ENCODE measurements at places on chromosomes 1 and 21. TPM values are rescaled to one million over a fixed set of nuclear protein-coding genes. Genes with fewer than 3 reads are reported as not detected.

TESK2 gene
- total RNA-seq, result 2.3 TPM

PARS2 gene
- total RNA-seq, result 6.3 TPM

GCSAML gene
- total RNA-seq, result 0.12 TPM

FCGR1A gene
- total RNA-seq, result not detected

CFAP74 gene
- total RNA-seq, result 0.10 TPM

SNX27 gene
- total RNA-seq, result 15.4 TPM

TAL1 gene
- total RNA-seq, result not detected

MROH9 gene
- total RNA-seq, result not detected

DMBX1 gene
- not detected for total RNA-seq

ERG gene
- not detected for total RNA-seq

CRYBG2 gene
- total RNA-seq, result not detected

PTPRC gene
- 0.98 TPM for total RNA-seq

KRTAP13-2 gene
- not detected for total RNA-seq

RAB42 gene
- total RNA-seq, result 1.9 TPM

PCBP3 gene
- 8.4 TPM for total RNA-seq

DCDC2B gene
- not detected for total RNA-seq

GRCh38 chr1:173280899-173281660 is 73.9 kb upstream of the TNFSF4 start:
- DNase-seq, result no peak

DNA sequence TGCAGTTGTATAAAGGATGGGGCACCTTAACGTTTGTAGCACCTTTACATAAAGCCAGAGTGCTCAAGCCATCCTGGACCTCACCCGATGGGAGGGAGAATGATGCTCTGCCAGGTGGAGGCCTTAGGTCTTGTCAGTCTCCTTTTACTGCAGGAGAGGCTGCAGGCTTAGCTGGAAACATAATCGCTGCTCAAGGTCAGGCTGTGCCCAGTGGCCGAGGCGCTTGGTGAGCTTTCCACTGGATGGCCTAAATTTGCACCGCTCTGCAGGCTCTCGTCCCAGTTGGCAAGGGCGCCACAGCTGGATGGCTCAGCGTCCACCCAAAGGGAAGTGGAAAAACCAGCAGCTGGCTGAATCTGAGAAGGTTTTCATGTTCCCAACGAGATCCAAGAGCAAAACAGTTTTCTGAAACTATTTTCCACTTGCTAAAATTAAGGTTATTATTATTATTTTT is 438.9 kb downstream of the CAMTA1 start:
- no peak for DNase-seq

GRCh38 chr1:172990598-172991215 is 60.0 kb downstream of the TNFSF18 start:
- DNase-seq, result peak; percentile 46

GRCh38 chr1:244836584-244836983 is 1.1 kb downstream of the COX20 start:
- DNase-seq, result no peak

- peak; percentile 15 for DNase-seq
Measured at GRCh38 chr1:77395051-77395450, 113.2 kb downstream of the AK5 start.

GRCh38 chr1:166122873-166123466 is 43.8 kb downstream of the FAM78B start:
- no peak for DNase-seq

- no peak for DNase-seq
Measured at GRCh38 chr1:212873518-212873917, 15.4 kb downstream of the FLVCR1 start.

DNA sequence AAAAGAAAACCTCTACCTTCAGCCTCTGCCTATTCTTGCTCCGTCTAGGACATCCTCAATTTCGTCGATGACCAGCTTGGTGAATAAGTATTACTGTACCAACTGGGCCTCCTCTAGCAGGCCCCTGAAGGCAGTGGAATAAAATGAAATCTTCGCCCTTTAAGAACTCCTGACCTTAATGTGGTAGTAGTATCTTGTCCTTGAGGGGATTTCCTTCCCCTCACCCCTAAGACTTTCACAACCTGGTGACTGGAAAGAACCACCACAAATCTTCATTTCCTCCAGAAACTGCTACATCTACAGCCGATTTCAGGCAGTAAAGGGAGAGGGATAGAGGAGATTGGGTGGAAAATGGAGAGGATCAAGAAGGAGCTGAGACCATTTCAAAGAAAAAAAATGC is 1.6 kb upstream of the HAX1 start:
- DNase-seq, result no peak

GRCh38 chr1:207007352-207008033 is 25.1 kb downstream of the C1orf116 start:
- peak; percentile 95 for DNase-seq

DNA sequence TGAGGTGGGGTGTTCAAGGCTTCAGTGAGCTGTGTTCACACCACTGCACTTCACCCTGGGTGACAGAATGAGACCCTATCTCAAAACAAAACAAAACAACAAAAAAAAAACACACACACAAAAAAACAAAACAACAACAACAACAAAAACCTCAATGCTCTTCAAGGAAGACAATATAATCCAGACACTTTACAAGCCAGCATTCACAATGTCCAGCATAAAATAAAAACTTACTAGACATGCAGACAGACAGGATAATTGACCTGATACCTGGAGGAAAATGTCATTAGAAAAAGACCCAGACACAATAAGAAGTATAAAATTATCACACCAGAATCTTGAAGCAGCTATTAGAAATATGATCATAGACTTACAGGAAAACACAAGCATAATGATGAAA is 39.0 kb upstream of the BACE2 start:
- DNase-seq, result no peak

DNA sequence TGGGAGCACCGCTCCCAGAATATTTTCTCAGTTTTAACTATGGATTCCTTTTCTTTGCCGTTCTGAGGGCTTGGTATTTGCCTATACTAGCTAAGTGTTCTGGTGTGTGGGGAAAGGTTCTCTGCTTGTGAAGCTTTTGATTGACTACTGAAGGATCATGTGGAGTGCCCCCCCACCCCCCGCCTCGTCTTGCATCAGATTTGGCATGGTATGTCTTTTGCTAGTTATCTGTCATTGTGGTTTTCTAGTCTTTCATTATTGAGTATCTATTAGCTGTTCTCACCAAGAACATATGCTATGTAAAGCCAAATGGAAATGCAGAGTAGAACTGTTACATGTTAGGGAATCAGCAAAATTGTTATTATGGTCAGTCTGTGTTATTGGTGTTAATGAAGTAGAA is 58.3 kb downstream of the MACF1 start:
- DNase-seq, result no peak

- peak; percentile 83 for DNase-seq
Measured at GRCh38 chr1:219173758-219174459, at the start of gene LYPLAL1. Gene LYPLAL1 (plus strand): TSS chr1:219173878. CDS start chr1:219173891, 13 bp downstream.

DNA sequence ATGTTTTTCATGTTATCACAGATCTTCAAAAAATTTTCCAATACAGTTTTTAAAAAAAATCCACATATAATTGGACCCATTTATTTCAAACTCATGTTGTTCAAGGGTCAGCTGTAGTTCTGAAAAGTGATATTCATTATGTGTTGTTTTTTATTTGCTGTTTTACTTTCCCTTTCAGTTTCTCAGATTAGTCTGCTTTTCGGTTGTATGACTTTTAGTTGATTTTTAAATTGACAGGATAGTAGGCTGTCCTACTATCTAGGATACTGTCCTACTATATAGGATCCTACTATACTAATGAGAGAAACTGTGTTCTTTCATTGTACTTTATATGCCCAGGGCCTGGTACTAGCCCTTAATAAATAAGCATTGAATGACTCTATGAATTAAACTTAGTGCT is 33.6 kb upstream of the GPR52 start:
- DNase-seq, result peak; percentile 18

GRCh38 chr1:59364037-59364436 is 67.1 kb downstream of the FGGY start:
- no peak for DNase-seq

- peak; percentile 94 for DNase-seq
Measured at GRCh38 chr21:46065215-46065913, 32.5 kb upstream of the COL6A2 start.

DNA sequence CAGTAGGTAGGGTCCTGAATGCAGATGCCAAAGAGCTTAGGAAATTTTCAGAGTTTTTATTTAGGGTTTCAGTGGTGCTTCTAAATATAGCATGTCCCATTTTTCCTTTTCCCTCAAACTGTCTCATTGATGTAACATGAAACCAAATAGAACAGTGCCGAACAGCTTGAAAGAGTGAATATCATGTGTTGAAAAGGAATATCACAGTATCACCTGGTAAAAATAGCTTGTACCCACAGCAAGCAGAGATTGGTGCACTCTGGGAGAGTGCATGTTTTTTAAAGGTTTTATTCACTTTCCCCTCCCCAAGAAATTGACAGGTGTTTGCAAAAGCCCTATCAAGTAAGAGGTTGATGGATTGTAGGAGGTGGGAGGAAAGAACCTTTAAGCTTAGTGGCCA is 41.9 kb upstream of the ELAVL4 start:
- DNase-seq, result no peak

DNA sequence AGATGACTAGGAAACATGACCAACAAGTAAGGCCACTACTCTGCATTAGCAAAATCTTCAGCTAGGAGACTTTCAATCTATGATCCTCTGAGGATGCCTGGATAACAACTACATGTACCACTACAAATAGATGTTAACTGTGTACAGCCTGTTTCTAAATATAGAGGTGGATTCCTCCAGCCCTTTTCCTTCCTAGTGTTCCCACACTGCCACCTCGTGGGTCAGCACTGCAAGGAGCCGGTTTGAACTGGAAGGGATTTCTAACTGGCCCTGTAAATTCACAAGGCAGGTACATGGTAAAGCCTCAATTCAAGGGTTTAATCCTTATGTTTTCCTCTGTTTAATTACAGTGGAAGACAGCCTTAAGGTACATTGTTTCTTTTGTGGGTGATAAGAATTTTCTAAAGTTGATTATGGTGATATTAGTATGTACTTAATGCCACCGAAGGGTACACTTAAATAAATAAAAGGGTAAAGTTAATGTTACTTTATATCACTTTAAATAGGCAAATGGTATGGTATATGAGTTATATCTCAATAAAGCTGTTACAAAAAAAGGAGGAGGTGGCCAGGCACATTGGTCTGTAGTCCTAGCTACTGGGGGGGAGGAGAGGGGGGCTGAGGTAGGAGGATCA is 14.4 kb downstream of the SMYD3 start:
- DNase-seq, result peak; percentile 64

DNA sequence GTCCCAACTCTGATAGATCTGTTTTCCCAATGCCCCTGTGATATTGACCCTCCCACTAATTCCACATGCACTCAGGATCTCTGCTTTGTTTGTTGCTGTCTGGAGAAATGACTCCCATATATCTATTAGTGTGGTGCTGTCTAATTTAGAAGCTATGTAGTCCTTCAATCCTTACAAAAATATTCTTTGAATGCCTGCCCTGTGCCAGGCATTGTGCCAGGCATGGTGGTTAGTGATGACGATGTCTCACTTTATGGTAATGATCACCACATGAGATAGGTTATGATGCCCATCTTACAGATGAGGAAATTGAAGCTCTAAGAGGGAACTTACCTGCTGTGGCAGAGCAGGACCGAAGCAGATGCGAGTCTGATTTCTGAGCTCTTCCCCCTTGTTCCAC is 12.9 kb downstream of the MYOG start:
- no peak for DNase-seq

DNA sequence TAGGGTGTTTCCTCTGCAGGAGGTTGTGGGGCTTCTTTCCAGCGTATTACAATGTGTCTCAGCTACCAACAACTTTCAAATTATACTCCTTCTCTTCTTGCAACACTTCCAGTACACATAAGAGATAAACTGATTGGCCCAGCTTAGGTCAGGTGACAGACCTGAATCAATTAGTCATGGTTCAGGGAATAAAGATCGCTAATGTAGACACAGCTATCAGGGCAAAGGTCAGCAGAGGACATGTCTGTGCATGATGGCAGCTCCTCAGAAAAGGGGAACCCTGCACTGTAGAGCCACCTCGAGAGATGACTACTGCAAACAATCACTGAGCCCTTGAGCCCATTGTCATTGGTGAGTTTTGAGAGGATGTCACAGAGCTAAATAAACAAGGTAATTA is 36.8 kb upstream of the PKN2 start:
- no peak for DNase-seq

- no peak for DNase-seq
Measured at GRCh38 chr1:78038491-78038939, 7.3 kb upstream of the GIPC2 start.

DNA sequence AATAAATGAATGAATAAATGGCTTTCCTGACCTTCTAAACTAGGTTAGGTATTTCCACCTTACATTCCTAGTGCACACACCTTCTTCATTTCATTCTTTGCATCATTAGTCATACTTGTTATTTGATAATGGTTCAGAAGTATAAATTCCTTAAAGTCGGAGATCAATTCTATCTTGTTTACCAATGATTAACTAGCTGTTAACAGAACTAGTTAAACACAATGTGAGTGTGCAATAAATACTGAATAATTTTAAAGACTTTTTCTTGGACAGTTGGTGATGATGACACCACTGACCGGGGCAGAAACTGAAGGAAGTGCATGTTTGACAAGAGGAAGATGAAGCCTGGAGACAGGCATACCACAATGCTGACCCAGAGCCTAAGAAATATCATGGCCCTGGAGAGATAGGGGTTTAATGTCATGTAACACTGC is 207.1 kb upstream of the DEPDC1 start:
- no peak for DNase-seq

DNA sequence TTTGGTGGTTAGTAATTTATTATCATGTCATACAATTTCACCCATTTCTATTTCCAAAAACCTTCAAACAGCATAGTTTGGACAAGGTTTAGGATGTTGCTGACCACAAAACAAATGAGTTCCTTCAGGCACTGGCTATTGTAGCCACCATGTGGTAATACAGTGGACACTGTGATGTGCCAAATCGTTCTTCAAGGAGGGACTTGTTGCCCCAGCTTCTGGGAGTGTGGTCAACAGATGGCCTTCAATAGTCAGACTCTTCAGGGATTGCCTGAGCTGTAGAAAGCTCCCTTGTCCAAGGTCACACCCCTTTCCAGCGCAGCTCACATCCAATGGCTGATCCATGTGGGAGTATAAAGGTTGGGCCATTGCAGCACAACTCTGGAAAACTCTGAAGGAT is 2.6 kb downstream of the PDE4B start:
- peak; percentile 44 for DNase-seq

Data from RPMI7951 (cell line).